ENCODE measurements at places on chromosomes 4 and X.
A peak's percentile ranks its signal among the peaks of the same experiment; 100 is the strongest.

GRCh38 chr4:111214371-111214770, 591.5 kb upstream of the PITX2 start:
- no peak for DNase-seq

DNA sequence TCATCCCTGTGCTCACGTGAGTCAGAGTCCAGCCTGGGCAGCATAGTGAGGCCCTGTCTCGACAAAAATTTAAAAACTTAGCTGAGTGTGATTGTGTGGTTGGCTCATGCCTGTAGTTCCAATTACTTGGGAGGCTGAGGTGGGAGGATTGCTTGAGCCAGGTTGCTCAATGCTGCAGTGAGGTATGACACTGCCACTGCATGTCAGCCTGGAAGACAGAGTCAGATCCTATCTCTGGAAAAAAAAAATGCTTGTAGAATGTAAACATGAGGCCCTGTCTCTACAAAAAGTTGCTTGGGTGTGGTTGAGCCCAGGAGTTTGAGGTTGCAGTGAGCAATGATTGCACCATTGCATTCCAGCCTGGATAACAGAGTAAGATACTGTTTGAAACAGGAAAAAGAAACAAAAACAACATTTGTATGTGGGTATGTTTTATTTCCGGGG, 11.3 kb upstream of the YTHDC1 start:
- DNase-seq = no peak

- DNase-seq = no peak
These were observed 48.1 kb upstream of the IL13RA1 start for GRCh38 chrX:118679290-118679689.

- DNase-seq = no peak
These were observed 325.0 kb upstream of the EMCN start for GRCh38 chr4:100842856-100843255.

GRCh38 chr4:98608356-98608755, 50.1 kb downstream of the TSPAN5 start:
- no peak for DNase-seq

DNA sequence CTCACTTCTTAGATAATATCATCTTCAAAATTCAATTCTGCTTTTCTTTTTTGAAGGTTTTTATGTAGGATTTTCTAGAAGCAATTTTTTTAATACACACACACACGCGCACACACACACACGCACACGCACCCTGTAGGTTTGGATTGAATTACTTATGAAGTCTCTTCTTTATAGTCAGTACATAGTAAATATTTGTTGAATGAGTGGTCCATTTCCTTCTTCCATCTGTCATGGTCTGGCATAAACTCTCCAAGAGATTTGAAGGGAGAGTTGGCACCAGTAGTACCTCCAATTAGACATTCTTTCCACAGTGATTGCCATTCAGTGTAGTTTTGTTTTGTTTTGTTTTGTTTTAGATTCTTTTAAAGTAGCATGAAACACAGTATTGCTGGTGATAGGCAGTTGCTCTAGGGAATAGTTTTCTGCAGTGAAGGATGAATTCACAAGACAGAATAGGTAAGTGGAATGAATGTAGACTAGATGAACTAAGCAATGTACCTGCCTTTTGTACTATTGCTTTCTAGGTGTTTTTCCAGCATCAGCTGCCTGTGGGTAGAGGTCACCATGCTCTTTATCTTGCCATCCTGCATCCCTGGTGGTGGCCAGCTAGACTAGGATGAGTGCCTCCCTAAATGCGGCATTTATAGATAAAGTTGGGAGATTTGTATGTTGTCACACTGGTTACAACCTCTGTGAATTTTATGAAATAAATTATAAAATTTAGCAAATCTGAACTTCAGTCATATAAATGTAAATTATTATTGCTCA, 20.5 kb downstream of the PDLIM5 start:
- no peak for DNase-seq

GRCh38 chrX:129726307-129727111, 12.3 kb upstream of the XPNPEP2 start:
- DNase-seq = no peak

GRCh38 chr4:176277162-176277904, 8.3 kb upstream of the ASB5 start:
- peak; percentile 42 for DNase-seq

DNA sequence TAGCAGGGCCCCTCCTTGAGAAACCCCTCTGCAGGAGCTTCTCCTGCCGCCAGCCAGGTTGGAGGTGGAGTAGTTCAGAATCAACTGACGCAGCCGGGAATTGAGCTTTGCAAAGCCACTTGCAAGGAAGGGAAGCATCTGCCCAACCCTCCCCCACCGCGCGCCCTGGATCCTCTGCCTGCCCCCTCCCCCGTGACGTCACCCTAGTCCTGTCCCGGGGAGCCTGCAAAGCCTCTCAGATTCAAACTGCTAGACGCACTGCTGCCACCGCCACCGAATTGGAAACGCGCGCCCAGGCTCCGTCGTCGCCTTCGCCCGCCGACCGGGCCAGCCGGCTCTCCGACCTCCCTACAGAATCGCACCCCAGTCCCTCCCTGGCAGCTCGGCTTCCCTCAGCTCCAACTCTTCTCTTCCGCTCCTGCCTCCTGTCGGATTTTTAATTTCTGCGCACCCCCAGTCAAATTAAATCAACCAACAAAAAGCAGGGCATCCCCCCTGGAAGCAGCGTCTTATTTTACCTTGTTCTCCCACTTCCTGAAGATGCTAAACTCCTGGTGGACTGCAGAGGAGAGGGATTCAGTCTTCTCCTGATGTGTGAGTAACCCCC, 3.8 kb downstream of the SLITRK2 start:
- DNase-seq = no peak

- no peak for DNase-seq
These were observed 76.6 kb downstream of the CHIC2 start for GRCh38 chr4:53987761-53988171.

DNA sequence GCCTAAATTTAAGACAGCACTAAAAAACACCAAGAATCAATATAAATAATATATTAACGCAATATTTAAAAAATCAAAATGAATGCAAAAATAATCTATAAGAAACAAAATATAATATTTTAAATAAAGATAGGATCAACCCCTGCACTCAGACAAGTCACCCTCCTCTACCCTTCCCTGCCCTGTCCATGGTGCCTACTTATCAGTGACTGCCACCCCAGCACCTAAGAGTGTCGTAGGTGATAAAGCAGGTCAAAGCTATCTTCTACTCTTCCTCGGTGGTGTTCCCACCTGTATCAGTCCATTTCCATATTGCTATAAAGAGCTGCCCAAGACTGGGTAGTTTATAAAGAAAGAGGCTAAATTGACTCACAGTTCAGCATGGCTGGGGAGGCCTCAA, 251.9 kb downstream of the STIM2 start:
- no peak for DNase-seq

DNA sequence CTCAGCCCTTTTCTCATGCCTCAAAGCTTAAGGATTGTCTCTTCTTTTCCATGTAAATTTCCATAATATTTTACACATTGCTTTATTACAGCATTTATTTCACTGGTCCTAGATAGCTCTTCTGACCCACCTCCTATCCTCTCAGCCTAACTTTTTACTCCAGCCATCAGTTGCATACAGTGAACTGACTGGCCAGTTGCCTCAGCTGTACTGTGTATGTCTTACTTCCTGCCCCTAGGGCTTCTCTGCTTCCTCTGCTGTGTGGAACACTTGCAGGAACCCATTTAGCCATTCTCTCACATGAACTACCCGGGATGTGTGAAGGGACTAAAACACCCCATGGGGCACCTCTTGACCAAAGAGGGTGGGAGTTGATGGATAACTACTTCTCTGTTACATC, 18.0 kb downstream of the C4orf33 start:
- no peak for DNase-seq

DNA sequence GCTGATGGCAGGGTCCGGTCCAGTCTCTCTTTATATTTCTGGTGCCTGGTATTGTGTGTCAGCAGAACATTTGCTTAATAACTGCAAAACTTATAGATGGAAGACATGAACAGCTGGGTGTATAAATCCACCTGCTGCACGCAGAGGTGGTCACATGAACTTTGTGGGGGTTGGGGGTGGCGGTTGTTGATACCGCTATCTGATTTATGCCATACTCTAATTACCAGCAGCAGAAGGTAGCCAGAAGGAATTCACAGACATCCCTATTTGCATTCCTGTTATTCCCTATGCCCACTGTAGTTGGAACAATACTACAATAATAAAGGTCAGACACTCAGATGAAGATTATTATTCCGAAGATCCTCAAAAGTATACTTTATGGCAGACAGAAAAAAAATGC, 121.6 kb upstream of the PUDP start:
- DNase-seq = no peak

DNA sequence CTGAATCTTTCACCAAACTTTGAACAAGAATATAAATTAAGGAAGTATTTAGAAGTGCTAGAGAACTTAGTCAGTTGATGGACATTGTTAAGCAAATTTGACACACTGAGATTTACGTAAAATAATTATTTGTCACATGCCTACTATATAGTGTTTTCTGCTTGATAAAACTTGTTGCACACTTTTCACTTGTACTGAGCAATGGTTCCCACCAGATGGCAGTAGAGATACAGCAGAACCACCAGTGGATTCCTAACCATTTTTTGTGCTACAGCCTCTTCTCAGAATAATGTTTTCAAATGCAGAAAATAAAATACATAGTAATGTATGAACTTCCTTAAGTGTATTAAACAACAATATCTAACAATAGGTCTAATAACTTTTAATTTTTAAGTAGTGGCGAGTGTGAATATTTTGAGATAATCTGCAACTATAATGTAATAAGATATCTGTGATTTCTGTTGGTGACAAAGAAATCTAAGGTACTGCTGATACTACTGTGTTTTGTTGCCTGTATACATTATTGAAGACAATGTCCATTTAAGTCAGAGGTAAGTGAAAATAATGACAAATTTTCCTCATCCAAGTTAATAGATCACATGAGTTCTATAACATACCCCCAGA, 81.2 kb downstream of the APOOL start:
- DNase-seq = peak; percentile 53

- no peak for DNase-seq
These were observed 167.4 kb downstream of the HS3ST1 start for GRCh38 chr4:11261066-11261850.

DNA sequence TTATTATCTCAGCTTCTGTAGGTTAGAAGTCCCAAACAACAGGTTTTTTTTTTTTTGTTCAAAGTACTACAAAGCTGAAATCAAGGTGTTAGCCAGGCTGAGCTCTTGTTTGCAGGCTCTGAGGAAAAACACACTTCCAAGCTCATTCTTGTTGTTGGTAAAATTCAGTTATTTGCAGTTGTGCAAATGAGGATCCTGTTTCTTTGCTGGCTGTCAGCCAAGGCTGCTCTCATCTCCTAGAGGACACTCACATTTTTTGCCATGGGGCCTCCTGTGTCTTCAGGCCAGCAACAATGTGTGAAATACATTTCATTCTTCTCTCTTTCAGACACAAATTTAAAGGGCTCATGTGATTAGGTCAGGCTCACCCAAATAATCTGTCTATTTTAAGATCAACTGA, 60.3 kb upstream of the HSD17B10 start:
- no peak for DNase-seq

DNA sequence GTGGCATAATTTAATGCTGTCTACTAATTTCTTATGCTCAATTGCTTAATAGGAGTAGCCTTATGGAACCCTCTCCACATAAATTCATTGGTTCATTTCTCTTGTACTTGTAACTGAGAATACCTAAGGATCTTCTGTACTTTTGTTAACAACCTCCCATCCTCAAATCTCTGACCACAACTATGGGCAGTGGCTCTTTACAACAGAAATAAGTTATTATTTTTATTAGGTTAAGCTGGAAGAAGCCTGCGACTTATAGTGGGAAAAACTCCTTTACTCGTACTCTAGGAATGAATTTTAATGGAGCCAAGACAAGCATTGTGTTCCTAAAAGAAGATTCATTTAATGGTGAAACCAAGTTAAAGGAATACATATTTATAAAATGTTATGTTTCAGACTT, 337.1 kb upstream of the CTSO start:
- no peak for DNase-seq

DNA sequence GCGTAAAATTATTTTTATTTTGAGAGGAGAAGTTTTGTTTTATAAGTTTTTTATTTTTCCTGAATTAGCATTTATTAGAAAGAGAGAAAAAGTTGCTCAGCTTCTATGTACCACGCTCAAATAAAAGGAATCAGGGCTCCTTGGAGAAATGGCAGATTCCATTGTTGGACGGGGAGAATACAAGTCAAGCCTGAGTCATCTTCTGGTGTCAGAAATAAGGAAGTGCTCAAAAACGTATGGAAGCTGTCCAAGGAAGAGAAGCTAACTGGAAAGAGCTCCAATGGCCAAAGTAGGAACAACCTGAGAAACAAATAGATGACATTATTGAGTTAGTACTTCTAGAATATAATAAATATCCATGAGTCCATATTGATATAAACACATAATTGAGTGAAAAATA, 89.3 kb upstream of the NEIL3 start:
- DNase-seq = no peak

DNA sequence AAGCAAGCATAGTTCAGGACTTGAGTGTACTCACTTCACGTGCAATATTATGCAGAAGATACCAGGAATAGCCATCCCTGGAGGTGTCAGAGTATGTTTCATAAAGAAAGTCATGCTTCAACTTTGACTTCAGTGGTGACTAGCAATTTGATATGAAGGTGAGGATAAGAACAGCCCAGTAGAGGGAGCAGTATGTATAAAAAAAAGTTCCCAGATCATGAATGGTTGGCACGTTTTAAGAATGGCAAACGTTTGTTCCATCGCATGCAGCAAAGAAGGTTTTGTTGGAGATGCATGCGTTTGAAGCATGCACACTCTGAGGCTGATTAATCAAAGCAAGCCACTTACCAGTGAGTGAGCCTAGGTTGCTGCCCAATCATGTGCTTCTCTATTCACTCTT, 33.5 kb upstream of the SLITRK4 start:
- DNase-seq = no peak

DNA sequence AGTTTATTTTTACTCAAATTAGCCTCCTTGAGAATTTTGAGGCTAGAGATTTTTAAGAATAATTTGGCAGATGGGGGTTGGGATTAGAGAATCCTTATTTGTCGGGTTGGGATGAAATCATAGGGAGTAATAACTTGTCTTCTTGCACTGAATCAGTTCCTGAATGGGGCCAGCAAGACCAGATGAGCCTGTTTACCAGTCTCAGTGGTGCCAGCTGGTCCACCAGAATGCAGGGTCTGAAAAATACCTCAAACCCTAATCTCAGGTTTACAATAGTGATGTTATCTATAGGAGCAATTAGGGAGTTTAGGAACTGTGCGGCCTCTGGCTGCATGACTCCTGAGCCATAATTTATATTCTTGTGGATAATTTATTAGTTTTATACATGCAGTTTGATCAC, 705.9 kb upstream of the AGA start:
- no peak for DNase-seq

- DNase-seq = no peak
These were observed 421.9 kb upstream of the TENM3 start for GRCh38 chr4:181821039-181822004.

DNA sequence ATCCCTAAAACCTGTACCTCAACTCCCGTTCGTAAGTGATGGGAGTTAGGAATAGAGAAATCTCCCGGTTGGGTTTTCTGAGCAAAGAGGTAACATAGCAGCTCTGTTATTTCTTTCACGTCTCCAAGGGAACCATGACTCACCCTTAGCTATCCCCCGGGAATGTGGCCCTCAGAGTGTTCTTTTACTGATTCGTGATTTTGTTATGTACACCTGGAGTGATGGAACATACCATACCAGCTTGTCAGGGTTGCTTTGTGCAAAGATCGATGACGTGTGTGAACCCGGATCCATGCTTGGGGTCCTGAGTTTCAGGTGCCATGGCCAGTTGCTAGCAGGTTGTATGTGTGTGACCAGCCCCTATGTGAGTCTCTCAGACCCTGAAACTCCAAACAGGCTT, 52.6 kb downstream of the HPRT1 start:
- DNase-seq = no peak

All from GM13977 (cell line).